HFFc6 (cell line): ENCODE measurements at places on chromosomes 2 and 18. TPM values are rescaled to one million over a fixed set of nuclear protein-coding genes. Genes with fewer than 3 reads are reported as not detected.

- DNase-seq = no peak
These were observed 33.6 kb upstream of the SNED1 start for GRCh38 chr2:240964704-240965295.

DNA sequence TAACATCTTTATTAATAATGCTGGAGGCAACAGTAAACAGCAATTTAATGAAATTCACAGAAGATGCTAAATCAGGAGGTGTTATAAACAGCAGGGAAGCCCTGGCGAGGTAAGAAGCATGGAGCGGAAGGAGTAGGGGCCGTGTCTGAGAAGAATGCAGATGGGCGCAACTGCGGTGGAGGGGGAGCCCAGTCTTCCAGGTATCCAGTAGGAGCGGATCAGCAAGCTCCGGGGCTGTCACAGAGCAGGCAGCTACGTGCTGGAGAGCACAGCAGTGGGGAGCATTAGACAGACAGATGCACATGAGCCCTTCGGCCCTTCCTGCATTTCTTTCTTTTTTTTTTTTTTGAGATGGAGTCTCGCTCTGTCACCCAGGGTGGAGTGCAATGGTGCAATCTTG is 82.3 kb downstream of the SH3RF3 start:
- DNase-seq = no peak

DNA sequence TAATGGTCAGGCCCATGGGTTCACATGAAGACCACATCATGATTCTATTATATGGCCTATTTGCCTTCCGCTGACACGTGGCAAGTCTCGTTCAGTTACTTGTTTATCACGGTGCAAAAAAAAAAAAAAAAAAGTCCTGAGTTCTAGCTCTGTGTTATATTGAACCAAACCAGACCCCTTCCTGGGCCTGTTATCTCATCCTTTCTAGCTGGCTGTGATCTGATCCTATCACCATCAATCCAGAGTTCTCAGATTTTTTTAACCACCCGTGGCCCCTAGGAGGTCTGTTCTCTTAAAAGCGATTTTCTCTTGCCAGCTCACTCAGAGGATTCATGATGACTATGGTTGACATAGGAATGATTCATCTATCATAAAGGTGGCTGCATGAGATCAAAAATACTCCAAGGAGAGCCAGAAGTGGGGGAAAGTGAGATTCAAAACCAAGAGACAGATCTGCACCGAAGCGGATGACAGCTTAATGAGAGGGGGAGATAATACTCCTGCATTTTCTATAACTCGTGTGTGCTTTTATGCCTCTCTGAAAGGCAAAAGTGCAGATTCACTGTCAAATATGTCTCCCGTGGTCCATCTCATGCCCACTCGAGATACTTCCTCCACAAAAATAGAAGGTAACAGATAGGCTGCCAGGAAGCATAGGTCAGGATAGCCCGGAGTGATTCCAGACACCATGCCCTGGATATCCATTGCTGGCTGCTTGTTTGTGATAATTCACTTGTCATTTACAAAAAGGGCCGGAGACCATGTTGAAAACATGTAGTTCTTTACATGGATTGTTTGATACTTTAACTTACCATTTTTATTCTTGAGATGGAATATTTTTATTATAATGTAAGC is 505.7 kb upstream of the KLHL29 start:
- DNase-seq = no peak

DNA sequence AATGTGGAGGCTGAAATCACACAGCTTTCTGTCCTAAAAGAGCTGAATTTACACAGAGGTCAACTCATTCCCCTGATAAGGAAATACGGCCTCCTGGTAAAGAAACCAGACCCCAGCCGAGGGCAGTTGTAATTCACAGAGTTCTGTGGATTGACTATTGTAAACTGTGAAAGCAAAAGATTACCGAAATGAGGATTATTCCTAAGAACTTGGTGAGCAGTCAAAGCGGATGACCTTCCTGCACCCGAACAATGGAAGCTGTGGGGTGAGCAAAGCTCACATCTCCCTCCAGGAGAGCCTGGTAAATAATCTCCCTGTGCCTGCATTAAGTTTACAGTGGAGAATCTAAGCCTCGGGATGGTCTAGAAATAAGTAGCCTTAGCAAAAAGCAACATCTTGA is 138.2 kb upstream of the PXDN start:
- no peak for DNase-seq

DNA sequence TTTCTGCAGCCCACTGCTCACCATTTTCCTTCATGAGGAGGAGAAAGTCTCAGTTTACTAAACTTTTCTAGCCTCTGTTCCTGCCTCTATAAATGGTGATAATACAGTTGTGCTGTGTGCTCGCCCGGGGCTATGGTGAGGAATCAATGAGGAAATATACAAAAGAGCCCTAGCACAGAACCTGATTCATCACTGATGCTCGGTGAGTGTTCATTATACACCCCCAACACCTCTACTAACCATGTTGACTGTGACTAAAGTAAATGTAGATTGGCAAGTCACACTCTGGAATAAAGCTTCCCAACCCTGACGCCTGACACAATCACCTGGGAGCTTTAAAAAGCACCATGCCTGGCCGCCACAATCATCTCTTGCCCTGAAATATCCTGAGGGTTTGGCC is 118.8 kb upstream of the CYP1B1 start:
- no peak for DNase-seq

DNA sequence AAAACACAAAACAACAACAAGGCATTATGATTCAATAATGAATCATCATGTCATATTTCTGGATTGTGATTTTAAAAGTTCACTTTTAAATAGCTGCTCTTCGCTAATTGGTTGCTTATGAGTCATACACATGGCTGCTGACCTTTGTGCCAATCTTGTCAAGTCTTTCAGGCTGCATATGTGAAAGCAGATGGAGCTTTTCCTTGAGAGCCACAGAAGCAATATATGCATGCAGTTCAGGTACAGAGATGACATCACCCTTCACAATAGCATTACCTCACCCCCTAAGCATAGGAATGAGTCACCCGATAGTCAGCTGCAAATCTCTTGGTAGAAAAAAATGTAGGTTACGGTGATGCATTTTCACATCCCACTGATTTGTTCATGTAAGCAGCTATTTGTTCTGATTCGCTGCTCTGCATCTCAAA is 27.2 kb downstream of the EIF2AK3 start:
- peak; percentile 93 for DNase-seq

GRCh38 chr2:113076954-113077669 is 9.3 kb downstream of the IL1F10 start:
- DNase-seq = no peak

DNA sequence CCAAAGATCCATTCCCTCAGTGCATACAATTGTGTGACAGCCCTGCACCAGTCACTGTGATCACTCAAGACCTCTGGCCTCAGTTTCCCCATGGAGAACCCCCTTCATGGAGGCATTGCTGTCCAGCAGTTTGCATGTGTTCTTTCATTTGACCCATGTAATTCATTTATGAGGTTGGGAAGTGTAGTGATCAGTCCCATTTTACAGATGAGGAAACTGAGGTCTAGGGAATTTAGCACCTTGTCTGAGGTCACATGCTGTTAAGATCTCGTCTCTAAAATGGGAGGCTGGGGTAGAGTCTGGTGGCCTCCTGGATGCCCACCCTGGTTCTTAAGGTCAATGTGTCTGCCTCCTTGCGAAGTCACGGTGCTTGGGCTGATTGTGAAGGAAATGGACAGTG is 19.1 kb downstream of the LDLRAD4 start:
- no peak for DNase-seq

GRCh38 chr2:121754851-121755236 is 607 bp upstream of the TSN start:
- no peak for DNase-seq

GRCh38 chr2:189178726-189179569 is 613 bp downstream of the COL5A2 start:
- DNase-seq = peak; percentile 58

- DNase-seq = peak; percentile 72
These were observed 120.8 kb downstream of the GAREM1 start for GRCh38 chr18:32349728-32350395.

GRCh38 chr2:85131116-85131515 is 2.1 kb upstream of the TCF7L1 start:
- DNase-seq = no peak

DNA sequence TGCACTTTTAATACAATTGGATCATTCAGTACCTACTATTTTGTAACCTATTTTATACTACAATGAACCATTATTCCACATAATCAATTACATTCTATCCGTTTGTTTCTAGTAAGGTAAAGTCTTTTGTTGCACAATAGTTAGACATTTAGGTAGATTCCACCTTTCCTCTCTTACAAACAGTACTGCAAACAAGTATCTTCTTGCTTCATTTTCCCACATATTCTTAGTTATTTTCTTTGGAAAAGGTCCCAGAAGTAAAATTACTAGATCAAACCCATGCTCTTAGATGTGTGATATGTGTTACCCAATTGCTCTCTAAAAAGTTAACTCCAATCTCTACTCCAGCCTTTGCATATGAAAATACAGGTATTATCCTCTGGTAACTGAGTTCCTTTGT is 49.6 kb downstream of the SPIRE1 start:
- DNase-seq = no peak

GRCh38 chr18:57784034-57784800 is 18.9 kb downstream of the ATP8B1 start:
- peak; percentile 67 for DNase-seq

- DNase-seq = no peak
These were observed 4.5 kb upstream of the KIDINS220 start for GRCh38 chr2:8841932-8842331.

DNA sequence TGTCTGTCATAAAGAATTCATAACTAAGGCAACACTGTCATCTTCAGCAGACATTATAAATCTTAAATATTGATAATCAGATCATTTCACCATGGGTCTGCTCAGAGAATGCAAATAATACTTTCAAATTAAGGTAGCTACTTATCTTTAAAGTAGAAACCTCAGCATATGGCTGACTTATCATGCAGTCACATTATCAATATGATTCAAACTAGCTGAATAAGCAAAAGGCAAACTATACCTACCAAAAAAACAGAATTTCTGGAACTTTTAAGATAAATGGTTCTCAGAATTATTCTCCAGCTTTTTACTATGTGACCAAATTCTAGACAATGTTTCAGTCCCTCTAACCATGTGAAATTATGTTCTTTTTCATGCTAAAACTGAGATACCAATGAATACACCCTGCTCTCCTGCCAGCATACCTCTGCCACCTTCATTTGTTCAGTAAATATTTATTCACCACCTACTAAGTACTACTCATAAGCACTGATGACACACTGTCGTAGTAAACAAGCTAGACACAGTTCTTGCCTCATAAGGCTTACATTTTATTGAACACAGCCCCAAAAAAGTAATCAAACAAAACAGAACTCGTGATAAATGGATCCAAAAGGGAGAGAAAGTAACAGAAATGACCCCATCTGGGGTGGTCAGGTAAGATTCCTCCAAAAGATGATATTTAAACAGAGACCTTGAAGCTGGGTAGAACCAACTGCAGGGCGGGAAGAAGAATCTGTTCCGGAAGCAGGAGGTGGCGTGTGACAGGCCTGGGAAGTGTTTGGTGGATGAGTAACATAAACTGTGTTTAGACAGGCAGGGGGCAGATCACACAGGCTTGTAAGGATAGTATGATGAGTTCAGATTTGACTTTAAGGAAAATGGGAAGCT is 17.7 kb downstream of the SPIRE1 start:
- DNase-seq = peak; percentile 77

DNA sequence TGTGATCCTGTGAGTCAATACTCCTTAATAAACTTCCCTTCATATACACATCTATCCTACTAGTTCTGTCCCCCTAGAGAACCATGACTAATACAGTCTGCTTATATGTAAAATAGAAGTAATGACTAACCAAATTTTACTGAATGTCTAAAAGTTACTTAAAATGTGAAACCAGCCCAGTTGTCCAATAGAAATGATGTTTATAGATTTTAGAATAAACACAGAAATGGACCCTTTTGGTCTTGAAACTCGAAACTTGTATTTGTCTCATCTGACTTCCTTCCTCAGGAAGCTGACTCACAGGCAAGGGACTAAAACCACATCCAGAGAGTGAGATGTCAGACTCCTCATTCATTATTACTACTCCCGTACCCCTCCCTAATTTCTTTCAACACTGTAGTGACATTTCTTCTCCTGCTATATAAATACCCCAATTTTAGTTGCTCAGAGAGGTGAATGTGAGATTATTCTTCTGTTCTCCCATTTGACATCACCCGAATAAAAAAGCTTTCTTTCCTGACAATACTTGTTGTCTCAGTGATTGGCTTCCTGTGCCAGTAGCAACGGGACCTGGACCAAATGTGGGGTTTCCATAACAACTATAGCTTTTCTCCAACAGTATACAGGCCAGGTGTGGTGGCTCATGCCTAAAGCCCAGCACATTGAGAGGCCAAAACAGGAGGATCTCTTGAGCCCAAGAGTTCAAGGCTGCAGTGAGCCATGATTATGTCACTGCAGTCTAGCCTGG is 486.0 kb downstream of the ERBB4 start:
- DNase-seq = peak; percentile 32

DNA sequence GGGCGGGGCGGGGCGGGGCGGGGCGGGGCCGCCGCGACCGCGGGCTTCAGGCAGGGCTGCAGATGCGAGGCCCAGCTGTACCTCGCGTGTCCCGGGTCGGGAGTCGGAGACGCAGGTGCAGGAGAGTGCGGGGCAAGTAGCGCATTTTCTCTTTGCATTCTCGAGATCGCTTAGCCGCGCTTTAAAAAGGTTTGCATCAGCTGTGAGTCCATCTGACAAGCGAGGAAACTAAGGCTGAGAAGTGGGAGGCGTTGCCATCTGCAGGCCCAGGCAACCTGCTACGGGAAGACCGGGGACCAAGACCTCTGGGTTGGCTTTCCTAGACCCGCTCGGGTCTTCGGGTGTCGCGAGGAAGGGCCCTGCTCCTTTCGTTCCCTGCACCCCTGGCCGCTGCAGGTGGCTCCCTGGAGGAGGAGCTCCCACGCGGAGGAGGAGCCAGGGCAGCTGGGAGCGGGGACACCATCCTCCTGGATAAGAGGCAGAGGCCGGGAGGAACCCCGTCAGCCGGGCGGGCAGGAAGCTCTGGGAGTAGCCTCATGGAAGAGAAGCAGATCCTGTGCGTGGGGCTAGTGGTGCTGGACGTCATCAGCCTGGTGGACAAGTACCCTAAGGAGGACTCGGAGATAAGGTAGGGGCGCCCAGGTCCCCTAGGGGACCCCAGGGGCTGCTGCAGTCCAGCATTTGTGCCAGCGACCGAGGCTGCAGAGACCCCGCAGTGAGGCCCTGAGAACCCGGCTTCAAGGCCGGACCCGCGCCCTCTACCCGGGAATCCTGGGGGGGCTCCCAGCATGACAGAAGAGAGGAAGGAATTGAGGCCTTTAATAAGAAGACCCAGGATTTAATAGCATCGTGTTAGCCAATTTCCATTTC is at the start of gene KHK:
KHK (plus strand) TSS at position 49 of the 870 bp plus-strand sequence; CDS start at position 537, 488 bp downstream.
- DNase-seq = no peak

- DNase-seq = peak; percentile 31
These were observed 124.8 kb downstream of the NUP35 start for GRCh38 chr2:183248866-183249567.

GRCh38 chr2:164757934-164758695 is 83.5 kb downstream of the COBLL1 start:
- DNase-seq = peak; percentile 41

- DNase-seq = no peak
These were observed 78.8 kb upstream of the NEDD4L start for GRCh38 chr18:57965246-57965645.

- peak; percentile 49 for DNase-seq
These were observed 1.4 kb upstream of the PLCL1 start for GRCh38 chr2:197803033-197803444.

- no peak for DNase-seq
These were observed 87.0 kb upstream of the MSH6 start for GRCh38 chr2:47695800-47696477.

Gene CRACDL
- not detected in 3 replicates for total RNA-seq

Gene TAF1B
- total RNA-seq = 19.4 and 23.5 TPM in 2 replicates

Gene R3HDM1
- 33.4 to 41.0 TPM (median 35.3 TPM) in 3 replicates for total RNA-seq

Gene GKN2
- not detected in 3 replicates for total RNA-seq

Gene SLC1A4
- total RNA-seq = 7.8 to 10.3 TPM (median 8.4 TPM) in 3 replicates

Gene CFAP65
- total RNA-seq = not detected in 3 replicates

Gene NPAS2
- 8.8 to 14.3 TPM (median 13.8 TPM) in 3 replicates for total RNA-seq

Gene SLC5A7
- total RNA-seq = not detected in 3 replicates

Gene HOXD13
- total RNA-seq = 1.2 and 1.3 TPM in 2 replicates
